DMS 273 treated with DMSO at 0.1 percent for 48 hours (cell line): ENCODE measurements at places on chromosomes 16 and 17.

DNA sequence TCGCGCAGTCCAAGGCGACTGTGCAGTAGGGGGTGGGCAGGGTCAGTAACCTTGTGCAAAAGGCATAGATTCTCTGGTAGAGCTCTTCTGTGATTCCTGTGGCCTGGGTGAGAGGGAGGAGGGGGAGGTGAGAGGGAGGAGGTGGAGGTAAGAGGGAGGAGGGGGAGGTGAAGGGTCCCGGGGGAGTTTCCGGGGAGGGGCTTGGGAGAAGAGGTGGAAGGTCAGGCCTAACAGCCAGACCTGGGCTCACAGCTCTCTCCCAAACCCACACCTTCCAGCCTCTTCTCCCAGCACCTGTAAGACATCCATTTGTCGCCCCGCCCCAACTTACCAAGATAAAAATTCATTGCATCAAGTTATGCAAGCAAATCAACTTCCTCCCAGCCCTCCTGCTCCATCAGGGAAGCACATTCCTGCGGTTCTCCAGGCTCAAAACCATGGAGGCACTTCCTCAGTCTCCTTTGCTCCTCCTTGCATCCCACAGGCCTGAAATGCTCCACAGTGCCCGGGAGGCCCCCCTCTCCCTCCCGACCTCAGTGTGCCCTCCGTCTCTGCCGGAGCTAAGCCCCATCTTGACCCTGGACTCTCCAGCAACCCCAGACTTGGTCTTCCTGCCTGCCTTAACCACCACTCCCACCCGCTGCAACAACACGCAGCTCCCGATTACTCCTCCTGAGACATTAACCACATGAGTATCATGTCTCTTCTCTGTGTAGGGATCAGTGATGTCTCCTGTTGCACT is 30.5 kb downstream of the PIK3R6 start:
- no peak for DNase-seq

DNA sequence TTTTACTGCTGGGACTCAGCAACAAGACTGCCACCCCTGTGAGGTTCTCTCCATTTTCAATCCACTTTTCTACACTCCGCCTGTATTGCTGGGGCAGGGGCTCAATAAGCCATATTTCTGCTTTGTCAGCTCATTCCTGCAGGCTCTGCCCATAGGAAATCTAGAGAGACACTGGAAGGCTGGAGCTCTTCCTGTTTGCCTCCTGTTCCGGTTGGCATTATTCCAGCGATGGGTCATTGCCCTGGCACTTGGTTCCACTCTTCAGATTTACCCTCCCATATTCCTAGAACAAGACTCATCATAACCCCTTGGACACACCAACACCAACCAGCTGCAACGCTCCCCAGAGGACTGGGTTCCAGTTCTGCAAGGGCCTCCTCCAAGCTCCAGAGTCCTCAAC is 210.4 kb downstream of the CA10 start:
- DNase-seq, result no peak

DNA sequence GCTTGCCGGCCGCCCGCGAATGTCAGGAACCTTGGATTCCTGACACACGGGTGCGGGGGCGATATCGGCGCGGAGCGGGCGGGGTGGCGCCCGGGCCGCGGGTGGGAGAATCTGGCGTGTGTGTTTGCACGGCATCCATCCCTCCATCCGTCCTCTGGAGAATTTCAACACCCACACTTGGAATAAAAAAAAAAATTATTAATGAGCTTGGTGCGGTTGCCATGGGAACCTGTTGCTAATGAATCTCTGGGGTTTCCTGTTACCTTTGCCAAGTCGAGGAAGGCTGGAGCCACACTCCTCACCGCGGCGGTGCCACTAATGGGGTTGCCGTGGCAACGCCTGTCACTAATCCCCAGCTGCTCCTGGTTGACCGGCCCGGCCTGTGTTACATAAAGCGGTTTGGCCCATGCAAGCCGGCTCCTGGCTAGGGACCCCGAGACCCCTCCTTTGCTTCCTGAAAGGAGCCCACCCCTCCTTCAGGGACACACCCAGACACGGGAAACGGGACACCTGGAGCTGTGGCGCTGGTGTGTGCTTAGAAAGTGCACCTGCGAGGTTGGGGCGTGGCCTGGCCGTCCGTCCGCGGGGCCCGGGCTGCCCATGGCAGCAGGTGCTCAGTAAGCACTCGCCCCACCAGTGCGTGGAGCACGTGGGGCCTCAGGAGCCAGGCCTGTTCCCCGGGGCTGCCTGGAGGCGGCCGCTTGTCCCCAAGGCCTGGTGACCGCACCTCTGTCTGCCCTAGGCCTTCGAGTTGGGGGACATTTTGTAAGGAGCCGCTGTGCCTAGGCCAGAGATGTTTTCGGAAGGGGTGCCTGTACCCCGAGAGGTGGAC is 14.6 kb downstream of the CACNA1H start:
- no peak for DNase-seq

DNA sequence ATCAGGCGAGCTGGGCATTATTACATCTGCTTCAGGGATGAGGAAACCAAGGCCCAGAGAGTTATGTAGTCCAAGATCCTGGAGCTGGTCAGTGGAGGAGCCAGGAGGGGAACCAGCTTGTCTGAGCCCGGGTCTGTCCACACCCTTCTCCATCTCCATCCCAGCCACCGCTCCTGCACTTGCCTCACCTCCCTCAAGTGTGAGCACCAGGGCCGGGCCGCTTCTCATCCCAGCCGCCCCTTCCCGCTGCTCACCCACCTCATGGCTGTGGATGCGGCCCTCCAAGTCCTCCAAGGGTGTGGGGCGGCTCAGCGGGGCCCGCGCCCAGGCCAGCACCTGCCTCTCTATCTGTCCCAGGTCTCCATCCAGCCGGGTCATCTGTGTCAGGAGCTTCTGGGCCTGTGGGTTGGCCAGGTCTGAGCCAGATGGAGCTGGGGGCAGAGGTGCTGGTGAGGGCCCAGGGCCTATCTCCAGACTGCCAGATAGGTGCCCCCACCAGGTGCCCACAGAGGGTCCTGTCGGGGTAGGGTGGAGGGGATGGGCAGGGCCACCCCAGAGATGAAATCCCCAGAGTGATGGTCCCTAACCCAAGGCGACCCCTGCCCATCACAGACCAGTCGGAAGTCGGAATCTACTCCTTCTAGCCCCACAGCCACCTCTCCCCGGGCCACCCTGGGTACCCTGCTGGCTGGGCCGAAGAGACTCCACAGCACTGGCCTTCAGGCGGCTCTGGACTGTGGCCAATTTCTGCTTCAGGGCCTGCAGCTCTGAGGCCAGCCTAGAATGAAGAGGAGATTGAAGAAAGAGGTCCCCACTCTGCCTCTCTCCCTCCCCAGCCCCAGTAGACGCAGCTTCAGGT is 9.4 kb downstream of the EVPL start:
- DNase-seq, result no peak

DNA sequence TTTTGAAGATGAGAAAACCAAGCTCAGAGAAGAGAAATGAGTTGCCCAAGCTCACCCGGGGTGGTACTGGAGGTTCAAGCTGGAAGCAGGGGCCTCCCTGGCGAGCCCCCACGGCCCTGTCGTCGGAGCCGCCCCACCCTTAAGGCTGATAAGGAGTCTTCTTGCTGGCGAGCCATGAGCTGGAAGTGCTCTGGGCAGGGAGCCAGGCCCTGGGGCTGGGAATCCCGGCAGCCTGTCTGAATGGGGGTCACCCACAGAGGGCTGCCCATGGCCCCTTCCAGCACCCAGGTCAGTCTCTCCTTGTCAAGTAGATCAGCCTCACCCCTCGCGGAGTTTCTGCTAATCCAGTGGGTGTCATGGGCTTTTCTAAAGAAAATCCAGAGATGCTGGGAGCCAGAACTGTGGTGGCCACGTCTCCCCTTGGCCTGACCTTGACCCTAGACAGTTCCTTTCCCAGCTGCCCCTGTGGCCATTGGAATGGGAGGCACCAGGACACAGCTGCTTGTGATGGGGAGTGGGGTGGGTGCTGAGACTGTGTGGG is 1.2 kb upstream of the P2RX1 start:
- no peak for DNase-seq

- DNase-seq, result no peak
Measured at GRCh38 chr17:74610108-74610507, 13.4 kb downstream of the CD300E start.

DNA sequence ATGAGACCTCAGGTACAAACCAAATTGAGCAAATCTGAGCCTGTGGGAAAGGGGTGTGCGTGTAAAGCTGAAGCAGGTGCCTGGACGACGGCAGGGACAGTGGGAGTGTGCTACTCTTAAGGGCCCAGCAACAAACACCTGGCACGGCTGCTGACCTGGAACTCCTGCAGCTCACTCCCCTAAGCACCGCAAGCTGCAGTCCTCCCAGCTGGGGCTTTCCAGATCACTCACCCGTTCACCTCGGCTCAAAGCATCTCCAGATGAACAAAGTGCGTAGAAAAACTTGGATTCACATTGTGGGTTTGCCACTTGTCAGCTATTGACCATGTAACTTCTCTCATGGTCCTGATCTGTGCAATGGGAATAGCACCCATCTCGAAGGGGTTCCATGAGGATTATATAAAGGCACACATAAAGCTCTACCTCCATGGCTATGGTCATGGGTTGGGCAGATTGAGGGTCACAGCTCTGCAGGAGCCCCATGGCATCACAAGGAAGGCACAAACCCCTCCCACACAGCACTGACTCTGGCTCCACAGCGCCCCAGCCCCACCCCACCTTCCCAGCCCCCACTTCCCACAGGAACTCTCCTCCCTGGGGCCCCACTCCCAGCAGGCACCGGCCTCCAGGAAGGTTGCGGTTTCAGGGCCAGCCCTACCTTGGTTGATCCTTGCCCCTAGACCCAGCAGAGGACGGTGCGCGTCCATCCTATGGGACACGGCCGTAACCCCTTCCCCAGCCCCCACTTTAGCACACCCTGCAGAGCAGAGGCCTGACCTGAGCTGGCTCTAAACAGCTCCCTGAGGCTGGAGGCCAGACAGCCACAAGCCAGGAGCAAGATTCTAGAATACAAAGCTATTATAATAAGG is 21.9 kb downstream of the ST3GAL2 start:
- no peak for DNase-seq

DNA sequence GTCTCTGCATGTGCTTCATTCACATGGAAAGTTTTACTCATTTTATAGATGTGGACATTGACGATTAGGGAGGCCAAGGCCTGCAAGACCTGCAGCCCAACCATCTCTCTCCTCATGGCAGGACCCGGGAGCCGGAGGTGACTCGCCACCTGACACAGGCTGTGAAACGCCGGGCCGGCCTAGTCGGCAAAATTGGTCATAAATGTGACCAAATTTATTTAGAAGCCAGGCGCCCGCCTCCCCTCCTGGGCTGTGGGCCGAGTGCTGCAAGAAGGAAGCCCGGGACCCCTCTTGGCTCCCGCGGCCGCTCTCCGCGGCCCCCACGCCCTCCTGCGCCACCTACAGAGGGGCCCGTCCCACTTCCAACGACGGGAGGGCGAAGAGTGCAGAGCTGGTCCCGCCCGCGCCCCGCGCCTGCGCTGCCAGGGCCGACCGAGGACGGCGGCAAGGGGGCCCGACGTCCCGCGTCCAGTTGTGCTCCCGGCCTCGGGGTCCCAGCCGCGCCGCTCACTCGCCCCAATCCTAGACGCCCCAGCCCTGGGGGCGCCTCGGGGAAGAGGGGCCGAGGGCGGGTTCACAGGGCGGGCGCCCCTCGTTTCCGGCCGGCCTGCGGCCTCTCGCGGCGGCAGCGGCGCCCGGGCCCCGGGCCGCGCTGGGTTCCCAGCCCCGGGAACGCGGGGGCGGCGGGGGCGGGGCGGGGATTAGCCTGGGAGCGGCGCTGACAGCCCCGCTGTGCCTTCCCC is 47.5 kb downstream of the WNT3 start:
- peak; percentile 12 for DNase-seq

GRCh38 chr16:57852189-57852588 is 49.9 kb upstream of the KIFC3 start:
- no peak for DNase-seq

DNA sequence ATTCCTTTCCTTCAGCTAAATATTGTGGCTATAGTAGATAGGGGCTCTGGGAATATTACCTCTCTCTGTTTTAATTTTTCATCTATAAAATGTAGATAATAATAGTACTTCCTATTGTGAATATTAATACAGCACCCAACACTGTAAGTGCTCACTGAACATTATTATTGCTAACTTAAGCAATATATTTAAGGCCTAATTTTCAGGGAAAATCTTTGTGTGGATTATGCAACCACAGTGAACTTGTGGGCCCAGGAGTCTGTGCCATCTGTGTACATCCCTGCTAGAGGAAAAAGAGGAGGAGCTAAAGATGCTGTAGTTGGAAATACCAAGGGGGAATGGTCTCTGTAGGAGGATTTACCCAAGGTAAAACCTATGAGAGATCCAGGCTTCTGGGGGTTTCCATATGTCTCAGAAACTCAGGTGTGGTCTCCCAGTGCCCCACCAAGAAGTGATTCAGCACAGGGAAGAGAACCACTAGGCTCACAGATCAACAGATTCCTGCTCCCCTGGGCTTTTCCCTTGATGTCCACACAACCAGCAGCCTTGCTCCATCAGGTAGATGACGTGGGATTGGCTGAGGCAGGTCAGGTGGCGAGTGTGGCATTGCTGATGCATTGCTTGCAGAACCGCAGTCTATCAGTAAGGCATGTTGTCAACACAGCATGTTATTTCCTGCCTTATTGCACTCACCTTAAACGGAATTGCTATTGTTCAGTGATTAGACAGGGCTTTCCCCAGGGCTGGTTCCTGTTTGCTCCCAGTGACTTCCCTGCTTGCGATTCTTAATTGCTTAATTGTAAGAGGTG is 1.6 kb upstream of the N4BP1 start:
- DNase-seq, result peak; percentile 25

DNA sequence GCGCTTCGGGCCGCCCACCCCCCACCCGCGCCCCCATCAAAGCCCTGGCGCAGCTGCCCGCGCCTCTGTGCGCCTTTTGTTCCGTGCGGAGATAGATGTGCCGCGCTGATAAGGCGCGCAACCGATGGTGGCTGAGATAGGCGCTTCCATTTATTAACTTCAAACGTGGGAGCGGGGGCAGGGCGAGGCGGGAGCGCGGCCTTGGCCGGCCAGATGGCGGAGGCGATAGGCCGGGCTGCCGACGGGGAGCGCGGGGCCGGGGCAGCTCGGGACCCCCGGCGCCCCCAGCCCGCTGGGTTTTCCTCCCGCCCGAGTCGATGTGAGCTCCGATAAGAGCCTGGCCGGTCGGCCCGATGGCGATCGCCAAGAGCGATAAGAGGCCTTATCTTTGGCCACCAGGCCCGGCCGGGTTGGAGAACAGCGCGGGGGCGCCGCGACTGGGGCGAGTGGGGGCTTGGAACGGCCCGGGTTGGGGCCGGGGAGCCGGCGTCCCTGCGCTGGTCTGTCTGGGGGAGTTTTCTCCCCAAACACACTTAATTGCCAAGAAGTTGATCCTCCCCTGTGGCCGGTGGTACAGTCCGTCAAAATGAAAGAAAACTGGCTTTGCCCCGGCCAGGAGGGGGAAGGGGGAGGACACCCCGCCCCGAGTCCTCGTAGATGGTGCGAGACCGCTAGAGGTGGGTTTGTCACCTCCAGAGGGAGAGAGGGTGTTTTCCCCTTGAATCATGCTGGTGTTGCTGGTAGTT is 2.7 kb downstream of the ZFPM1 start:
- no peak for DNase-seq

GRCh38 chr17:10557422-10557821 is 8.0 kb upstream of the MYH2 start:
- DNase-seq, result no peak
